ENCODE measurements at places on chromosomes 3 and 15.

DNA sequence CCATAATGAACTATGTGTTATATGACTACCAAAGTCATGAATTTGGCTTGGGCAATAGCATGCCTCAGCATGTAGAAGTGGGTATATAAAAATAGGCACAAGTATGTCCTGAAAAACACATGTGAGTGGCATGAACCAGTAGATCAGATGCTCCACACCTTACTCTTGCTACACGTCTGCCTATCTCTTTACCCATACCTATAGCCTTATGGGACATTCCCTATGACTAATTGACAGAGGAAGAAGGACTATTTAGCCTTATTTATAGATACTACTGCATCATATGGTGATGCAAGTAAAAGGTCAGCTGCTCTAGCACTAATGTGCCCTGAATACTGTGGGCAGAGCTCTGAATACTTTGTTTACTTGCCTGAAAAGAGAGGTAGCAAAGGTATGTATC is 81.0 kb upstream of the ZPLD1 start:
- DNase-seq = no peak

GRCh38 chr15:37891766-37892368 is 42.6 kb upstream of the TMCO5A start:
- DNase-seq = no peak

- no peak for DNase-seq
Measured at GRCh38 chr3:54814224-54814623, 113.6 kb downstream of the LRTM1 start.

- no peak for DNase-seq
Measured at GRCh38 chr3:62809369-62809768, 65.8 kb downstream of the CADPS start.

GRCh38 chr3:74329096-74329495 is 285.4 kb downstream of the CNTN3 start:
- DNase-seq = no peak

DNA sequence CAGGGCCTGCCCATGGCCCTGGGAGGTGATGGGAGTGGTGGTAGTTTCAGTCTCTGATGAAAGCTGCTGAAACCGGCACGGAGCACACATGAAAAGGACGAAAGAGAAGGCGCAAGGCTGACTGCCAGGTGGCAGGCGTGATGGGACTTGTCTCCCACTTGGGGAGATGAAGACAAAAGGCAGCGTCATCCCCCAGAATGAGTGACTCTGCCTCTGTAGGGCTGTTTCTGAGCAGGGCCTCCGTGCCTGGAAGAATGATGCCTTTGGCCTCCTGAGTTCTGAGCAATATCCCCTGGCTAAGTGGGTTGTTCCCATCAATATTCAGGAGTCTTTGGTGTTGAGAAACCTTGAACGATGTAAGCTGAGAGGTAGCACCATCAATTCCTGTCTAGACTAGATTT is 237.8 kb downstream of the OPA1 start:
- no peak for DNase-seq

GRCh38 chr15:37581866-37582532 is 352.4 kb upstream of the TMCO5A start:
- no peak for DNase-seq

- DNase-seq = no peak
Measured at GRCh38 chr3:52524258-52524751, 9.4 kb downstream of the NT5DC2 start.

DNA sequence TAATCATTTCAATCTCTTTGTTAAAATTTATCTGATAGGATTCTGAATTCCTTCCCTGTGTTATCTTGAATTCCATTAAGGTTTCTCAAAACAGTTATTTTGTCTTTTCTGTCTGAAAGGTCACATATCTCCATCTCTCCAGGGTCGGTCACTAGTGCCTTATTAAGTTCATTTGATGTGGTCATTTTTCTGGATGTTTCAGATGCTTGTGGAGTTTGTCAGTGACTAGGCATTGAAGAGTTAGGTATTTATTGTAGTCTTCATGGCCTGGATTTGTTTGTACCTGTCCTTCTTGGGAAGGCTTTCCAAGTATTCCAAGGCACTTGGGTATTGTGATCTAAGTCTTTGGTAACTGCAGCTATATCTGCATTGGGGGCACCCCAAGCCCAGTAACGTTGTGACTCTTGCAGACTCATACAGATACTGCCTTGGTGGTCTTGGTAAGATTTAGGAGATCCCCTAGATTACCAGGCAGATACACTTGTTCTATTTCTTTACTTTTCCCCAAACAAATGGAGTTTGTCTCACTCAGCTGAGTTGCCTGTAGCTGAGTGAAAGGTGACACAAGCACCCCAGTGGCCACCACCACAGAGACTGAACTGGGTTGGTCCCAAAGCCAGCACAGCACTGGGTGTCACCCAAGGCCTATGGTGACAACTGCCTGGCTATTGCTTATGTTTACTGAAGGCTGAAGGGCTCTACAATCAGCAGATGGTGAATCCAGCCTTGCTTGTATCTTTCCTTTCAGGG is 18.9 kb upstream of the SLC27A2 start:
- no peak for DNase-seq

- DNase-seq = peak; percentile 86
Measured at GRCh38 chr3:52153389-52154096, 680 bp downstream of the POC1A start.

- DNase-seq = no peak
Measured at GRCh38 chr15:60363903-60364611, 33.7 kb downstream of the ANXA2 start.

DNA sequence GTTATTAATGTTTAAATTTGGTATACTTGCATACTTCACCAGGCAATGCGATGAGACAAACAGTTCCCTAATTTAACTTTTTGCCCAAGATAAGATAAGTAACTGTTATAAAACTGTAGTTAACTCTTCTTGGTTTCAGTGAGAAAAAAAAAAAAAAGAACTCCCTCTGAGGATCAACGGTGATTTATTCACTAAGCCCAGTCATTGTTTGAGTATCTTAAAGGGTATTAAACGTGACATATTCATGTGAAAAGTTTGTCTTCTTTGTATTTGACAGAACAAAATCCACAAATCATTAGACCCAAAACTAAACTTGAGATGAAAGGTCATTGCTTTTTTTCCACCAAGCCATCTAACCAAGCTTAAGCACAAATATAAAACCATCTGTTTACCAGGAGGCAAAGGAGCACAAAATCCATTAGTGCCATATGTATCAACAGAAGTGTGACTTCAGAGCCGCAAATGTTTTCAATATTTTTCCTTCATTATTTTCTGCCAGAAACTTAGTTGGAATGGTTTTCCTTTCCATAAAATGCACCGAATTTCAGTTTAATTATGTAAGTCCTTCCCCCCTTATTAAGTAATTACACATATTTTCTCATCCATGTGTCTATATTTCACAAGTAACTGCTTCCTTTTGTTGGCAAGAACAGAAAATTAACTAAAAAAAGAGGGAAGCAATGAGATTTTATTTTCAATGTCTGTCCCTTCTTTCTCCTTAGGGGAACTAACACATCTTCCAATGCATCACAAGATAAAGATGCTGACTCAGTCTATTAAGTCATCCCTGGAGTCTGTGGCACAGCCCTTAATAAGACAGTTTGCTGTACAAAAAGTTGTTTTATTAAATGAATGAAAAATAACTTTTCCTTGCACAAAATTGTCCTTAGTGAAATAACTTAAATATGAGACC is 92.2 kb upstream of the RAP2B start:
- no peak for DNase-seq

DNA sequence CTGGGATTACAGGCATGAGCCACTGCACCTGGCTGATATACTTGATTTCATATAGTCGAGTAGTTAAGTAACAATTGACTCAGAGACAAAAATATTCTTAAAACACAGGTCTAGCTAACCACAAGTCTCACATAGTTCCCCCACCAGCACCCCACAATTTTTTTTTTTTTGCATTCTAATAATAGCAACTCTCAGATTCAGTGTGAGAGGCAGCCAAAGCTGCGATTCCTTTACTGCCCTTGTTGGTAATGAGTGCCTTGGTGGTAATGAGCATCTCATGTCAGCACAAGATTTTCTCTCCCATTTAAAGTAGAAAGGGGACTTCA is 72.5 kb downstream of the WWTR1 start:
- DNase-seq = no peak

GRCh38 chr15:79030470-79030869 is 60.1 kb downstream of the RASGRF1 start:
- DNase-seq = no peak

GRCh38 chr3:66582721-66583423 is 82.0 kb upstream of the LRIG1 start:
- DNase-seq = no peak

- DNase-seq = no peak
Measured at GRCh38 chr15:26352909-26353308, 420.0 kb downstream of the GABRB3 start.

- no peak for DNase-seq
Measured at GRCh38 chr3:55597641-55598040, 110.5 kb upstream of the WNT5A start.

DNA sequence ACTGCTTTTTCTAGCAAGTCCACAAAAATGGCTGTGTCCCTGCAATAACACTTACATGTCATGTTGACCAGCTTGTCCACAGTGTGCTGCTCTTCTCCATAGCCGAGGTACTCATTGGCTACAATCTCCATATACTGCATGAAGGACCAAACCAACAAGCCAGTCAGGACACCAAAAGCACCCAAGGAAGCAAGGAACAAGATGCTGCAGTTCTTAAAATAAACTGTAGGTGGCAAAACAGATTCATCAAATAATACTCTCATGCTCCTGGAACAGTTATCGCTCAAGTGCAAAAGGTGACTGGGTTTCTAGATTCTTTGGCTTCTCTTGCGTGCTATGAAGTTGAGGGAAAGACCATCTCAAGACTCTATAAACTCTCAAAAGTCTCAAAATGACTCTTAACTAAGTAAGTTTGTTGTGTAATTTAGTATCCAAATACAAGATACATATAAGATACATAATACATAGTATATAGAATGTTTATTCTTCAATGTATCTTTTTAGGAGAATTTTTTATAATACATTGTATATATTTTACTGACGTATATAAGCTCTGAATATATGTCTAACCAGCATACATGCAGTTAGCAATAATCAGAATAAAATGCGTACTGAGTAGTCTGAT is 57.0 kb downstream of the NEK10 start:
- no peak for DNase-seq

GRCh38 chr3:153144071-153144470 is 18.0 kb upstream of the RAP2B start:
- DNase-seq = no peak

GRCh38 chr3:178201714-178202113 is 334.5 kb upstream of the KCNMB2 start:
- DNase-seq = no peak

- DNase-seq = no peak
Measured at GRCh38 chr15:57356636-57357035, 19.7 kb upstream of the CGNL1 start.

- no peak for DNase-seq
Measured at GRCh38 chr3:135083756-135084155, 288.7 kb downstream of the EPHB1 start.

GRCh38 chr3:43024181-43024885 is 45.2 kb downstream of the GASK1A start:
- DNase-seq = no peak

DNA sequence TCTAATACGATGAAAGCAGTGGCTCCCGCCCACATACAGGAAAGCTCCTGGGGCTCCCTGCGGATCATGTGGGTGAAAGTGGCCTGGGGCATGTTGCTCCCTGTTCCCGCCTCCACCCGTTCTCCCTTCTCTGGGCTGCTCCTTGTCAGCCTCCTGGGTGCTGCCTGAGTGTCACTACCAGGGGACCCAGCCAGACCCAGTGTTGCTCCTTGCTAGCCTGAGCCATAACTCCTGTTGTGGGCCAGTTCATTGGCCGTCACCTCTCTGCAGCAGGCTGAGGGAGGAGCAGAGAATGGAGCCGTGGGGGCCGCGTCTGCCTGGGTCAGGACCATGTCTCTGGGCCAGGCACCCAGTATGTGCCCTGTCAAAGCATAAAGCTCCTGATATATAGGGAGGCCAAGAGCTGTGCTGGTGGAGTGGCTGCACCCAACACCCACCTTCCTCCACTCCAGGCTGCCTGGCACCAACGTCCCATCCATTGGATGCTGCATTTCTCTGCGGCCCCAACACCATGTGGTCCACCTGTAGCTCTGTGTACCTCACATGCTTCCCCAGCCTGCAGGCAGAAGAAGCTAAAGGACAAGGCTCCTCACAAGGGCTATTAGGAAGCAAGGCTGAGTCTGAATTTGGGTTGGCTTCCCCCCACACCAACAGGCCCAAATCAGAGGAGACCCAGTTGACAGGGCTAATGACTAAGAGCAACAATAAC is 40.5 kb downstream of the KLF13 start:
- DNase-seq = no peak

DNA sequence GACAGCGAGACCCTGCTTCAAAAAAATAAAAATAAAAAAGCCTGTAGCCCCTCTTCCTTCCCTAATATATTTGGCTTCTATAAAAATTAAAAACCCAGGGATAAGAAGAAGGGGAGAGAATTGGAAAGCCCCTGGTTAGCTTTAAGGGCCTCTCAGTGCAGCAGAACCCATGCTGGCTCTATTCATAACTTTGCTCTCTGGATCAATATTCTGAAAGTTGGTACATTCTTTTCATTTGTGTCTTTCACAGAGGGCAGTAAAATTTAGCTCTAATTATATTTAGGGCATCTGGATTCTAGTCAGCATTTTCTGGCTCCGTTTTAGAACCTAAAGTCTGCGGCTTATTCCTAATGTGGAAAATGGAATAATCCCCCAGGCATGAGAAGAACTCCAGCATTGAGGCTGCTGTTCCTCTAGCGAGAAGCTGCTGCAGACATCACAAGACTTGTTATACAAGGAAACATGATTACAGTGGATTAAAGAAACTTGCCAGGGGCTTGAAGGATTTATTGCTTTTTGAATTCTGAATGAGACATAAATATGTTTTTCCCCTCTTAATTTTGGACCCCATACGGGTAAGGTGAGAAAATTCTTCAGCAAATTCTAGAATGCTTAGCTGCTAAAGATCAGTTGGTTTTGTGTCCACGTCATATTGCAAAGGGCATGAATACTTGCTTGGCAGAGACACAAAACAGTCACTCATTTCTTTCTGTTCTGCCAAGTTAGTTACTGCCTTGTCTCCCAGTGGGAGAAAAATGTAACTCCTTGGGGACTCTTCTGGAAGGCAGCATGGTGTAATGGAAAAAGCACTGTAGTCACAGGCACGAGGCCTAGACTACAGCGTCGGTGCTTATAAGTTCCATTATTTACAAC is 177.7 kb downstream of the VGLL4 start:
- DNase-seq = peak; percentile 25

DNA sequence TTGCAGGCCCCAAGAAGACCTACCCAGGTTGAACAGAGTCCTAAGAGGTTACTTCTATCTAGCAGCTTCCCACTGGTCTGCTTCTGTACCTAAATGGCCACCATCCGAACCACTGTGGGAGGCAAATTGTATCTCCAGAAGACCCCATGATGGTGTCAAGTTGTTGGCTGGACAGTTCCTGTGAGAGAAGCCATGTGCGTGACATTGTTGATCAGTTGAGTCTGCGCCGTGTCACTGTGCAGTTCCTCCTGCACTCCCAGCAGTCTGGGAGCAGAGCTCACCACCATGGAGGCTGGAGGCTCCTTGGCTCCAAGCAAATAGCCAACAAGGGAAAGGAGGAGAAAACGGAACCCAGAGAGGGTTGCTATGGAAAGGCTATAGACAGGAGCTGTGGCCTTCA is 7.5 kb upstream of the CYP1A1 start:
- DNase-seq = no peak

- no peak for DNase-seq
Measured at GRCh38 chr3:41356775-41357174, 157.5 kb downstream of the CTNNB1 start.

GRCh38 chr15:25548600-25548999 is 109.8 kb upstream of the UBE3A start:
- no peak for DNase-seq

GRCh38 chr3:13077431-13078162 is 4.4 kb upstream of the IQSEC1 start:
- DNase-seq = no peak

GRCh38 chr3:48561045-48561736 is 2.4 kb downstream of the UCN2 start:
- peak; percentile 38 for DNase-seq
